ENCODE measurements at places on chromosomes 3 and 15.

- no peak for DNase-seq
Measured at GRCh38 chr15:79924379-79924778, 27.6 kb upstream of the MTHFS start.

DNA sequence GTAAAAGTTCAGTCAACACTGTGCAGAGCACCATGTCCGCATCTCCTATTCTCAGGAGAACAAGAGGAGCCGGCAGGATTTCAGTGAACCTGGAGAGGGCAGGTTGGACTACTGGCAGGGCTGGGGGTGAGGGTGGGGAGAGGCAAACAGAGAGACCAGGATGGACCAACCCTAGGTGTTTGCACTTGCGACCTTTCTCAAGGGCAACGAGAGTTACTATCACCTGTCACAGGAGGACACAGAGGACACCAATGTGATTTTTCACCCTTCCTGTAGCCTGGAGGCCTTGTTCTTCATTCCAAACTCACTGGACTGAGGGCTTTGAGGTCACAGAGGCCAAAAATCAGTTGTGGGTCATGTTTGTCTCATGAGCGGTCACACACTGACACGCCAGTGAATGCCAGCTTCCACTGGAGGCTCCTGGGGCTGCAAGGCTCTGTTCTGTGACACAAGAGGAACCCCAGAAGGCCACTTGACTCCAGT, 89.5 kb downstream of the CPN2 start:
- no peak for DNase-seq

GRCh38 chr15:74762791-74763150, 14.1 kb downstream of the CYP1A2 start:
- DNase-seq: no peak

DNA sequence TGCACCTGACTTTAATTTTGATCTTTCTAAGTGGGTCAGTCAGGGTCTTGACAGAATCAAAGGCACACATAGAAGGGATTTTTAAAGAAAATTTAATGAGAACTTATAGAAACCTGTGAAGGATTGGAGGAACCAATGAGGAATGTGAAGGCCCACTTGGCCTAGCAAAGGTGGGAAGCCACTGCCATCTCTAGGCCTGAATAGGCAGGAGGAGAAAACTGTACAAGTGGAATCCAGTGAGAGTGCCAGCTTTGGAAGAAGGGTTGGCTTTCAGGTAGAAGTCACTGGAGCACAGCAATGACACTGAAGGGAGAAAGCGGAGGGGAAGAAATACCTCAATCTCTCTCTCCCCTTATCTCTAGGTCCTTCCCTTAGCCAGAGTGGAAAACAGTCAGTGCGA, 380.7 kb upstream of the KCNMB2 start:
- DNase-seq: no peak

DNA sequence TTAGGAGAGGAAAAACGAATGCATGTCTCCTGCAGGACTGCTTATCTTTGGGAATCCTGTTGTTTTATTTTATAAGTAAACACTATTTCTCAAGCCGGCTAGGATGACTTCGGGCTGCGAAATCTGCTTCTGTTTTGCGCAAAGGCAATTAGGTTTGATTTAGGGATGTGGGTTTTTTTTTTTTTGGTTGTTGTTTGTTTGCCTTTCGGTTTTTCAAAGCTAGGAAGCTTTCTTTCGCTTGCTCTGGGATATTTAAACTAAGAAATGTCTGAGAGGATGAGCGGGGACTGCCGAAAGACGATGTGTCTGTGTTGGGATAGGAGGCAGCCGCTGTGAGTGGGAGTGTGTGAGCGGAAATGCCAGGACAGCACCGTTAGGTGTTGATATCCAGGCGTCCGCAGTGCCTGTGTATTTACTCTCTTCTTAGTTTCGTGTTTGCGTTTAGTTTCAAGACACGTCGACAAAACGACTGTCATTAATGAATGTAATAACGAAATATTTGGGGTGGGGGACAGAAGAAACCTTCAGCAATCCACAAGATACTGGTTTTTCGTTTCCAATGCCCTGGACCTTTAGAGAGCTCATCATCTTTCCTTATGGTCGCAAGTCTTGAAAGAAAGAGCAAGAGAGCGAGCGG, 604 bp downstream of the ISL2 start:
- no peak for DNase-seq

DNA sequence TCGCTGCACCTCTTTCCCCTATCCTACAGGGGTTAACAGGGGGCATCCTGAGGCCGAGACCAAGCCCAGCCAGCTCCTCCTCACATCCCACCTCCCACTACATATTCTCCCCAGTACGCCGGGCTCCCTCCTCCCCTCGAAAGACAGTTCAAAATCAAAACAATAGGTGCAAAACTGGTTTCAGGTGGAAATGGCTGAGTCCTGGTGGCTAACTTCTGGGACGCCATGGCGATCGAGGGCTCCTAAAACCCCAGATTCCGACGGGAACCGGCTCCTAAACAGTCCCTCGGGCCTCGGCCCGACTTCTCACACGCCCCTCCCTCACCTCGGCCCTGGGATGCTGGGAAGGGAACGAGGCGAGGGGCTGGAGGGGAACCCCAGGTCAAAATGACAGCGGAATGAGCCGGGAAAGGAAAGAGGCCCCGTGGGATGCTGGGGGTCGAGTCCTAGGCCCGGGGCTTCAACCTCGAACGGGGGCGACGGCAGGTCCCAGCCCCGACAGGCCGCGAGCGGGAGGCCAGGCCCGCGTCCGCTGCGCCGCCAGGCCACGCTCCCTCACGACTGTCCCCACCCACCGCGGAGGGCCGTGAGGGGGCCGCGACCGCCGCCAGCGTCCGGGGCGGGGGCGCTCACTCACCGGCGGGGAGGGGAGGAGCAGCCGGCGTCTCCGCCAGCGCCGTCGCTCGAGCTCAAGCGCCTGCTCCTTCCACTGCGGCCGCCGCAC, 492 bp downstream of the TMCC1 start:
- DNase-seq: no peak

DNA sequence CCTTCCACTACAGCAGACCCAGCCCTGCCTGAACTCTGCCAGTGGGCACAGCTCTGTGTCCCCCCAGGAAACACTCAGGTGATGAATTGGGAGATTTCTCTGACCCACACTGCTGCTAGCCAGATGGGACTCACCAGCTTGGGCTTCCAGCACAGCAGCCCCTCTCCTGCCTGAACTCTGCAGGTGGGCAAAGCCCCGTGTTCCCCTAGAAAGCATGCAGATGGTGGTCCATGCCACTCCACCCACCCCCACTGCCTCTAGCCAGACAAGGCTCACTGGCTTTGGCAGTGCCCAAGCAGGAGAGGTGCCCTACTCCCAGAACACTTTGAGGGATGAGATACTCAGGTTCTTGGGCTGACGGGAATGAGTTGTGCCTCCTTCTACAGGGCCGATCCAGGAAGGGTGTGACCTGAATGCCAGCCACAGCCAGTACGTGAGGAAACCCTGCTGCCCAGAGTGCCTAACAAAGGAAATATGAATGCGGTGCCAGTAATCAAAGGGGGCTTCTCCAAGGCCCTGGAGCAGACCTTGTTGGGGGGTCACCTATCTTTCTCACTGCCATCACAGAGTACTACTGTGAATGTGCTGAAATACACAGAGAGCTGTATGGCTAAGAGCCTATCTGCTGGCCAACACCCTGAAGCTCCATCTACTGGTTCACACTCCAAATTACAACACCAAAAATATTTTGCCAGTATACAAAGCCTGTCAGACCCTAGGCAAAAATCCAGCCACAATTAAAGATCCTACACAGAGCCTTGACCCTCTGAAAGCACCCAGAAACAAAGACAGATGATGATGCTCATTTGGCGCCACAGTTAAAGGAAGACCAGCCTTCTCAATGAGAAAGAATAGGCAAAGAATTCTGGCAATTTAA, 61.9 kb downstream of the BTLA start:
- DNase-seq: no peak

DNA sequence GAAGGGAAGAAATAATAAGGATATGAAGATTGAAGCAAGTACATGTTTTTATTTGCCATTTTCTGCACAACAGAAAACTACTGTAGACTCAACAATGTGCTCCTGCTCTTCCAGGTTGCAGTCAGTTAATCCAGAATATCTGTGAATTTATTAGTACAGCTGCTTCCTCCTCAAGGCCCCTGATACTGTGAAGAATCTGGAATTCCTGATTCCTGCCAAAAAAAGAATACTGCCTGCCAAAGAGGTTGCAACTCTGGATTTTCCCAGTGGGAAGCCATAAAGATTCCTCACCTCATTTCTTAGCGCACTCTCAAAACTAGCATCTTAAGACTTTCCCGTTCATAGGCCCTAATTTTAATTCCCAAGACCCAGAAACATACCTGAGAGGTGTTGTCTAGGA, 33.6 kb upstream of the LRRC3B start:
- no peak for DNase-seq

DNA sequence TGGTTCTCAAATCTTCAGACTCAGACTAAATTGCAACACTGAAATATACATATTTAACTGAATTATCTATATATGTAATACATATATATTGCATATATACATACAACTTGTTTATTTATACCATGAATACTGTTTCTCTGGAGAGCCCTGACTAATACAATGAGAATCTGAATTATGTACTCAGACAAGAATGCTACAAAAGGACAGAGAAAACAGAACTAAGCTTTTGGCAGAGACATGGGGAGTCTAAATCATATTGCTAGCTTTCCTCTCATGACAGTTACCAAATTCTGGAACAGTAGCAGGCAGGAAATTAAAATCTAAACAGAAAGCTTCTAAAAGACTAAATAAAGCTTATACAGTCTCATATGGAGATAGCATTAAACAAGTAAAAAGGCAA, 142.4 kb upstream of the KCNMB2 start:
- DNase-seq: no peak

GRCh38 chr15:90271459-90272166, 6.1 kb downstream of the NGRN start:
- DNase-seq: no peak

DNA sequence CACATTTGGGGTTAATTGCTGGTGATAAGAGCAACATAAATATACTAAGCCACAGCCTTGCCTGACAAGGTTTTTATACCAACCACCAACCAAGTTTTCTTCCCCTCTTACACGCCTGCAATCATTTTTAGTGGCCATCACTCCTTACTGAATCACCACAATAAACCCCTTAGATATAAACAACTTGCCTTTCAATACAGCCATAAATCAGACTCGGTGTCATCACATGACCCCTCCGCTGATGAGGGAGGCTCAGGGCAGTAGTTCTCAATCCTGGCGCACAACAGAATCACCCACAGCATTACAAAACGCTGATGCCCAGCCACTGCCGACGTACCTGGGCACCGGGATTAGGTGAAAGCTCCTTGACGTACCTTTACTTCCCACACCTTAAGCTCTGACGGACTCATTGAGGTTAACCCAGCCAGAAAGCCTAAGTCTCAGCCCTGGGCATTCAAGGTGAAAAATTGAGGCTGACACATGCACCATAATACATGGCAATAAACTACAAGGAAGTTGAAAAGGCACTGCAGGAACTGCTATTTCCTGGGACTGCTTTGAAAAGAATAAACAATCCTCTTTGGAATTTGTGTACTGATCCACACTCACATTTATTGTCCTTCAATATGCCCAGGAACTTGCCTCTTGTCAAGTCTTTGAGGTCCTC, 17.1 kb downstream of the ADCY5 start:
- DNase-seq: no peak

- no peak for DNase-seq
Measured at GRCh38 chr3:12608376-12608775, 51.5 kb downstream of the MKRN2 start.

- no peak for DNase-seq
Measured at GRCh38 chr3:126207166-126207565, 26.8 kb upstream of the ALDH1L1 start.

- no peak for DNase-seq
Measured at GRCh38 chr3:188002626-188003138, 151.3 kb upstream of the LPP start.

GRCh38 chr3:122797291-122797690, 2.4 kb downstream of the SLC49A4 start:
- no peak for DNase-seq
